ENCODE measurements at places on chromosomes 1 and 21. TPM values are rescaled to one million over a fixed set of nuclear protein-coding genes. Genes with fewer than 3 reads are reported as not detected.

- DNase-seq = no peak
Measured at GRCh38 chr1:156103521-156103947, 11.0 kb upstream of the LMNA start.

- DNase-seq = no peak
Measured at GRCh38 chr1:154788886-154789285, 81.2 kb downstream of the KCNN3 start.

Gene CLEC20A
- not detected for total RNA-seq

DNA sequence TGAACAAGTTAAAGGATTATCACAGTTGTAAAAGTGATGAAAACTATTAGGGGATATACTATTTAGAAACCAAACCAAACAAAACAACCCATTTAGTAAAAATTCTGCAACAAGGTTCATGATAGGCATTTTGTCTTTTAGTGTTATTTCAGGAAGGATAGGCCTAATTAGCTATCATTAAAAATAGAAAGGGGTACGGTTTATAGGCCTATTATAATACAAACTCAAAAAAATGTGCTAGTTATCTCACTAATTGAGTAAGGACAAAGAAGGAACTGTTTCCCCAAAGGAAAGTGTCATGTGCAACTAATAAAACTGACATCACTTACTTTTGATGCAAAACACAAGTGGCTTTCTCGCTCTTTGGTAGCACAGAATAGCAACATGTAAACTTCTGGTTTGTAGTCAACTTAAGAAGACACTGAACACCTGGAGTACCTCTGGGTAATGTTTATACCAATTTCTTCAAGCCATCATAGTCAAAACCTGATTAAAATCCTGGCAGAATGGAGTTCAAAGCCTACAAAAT lies 28.5 kb downstream of the SLC16A1 start:
- DNase-seq = no peak

DNA sequence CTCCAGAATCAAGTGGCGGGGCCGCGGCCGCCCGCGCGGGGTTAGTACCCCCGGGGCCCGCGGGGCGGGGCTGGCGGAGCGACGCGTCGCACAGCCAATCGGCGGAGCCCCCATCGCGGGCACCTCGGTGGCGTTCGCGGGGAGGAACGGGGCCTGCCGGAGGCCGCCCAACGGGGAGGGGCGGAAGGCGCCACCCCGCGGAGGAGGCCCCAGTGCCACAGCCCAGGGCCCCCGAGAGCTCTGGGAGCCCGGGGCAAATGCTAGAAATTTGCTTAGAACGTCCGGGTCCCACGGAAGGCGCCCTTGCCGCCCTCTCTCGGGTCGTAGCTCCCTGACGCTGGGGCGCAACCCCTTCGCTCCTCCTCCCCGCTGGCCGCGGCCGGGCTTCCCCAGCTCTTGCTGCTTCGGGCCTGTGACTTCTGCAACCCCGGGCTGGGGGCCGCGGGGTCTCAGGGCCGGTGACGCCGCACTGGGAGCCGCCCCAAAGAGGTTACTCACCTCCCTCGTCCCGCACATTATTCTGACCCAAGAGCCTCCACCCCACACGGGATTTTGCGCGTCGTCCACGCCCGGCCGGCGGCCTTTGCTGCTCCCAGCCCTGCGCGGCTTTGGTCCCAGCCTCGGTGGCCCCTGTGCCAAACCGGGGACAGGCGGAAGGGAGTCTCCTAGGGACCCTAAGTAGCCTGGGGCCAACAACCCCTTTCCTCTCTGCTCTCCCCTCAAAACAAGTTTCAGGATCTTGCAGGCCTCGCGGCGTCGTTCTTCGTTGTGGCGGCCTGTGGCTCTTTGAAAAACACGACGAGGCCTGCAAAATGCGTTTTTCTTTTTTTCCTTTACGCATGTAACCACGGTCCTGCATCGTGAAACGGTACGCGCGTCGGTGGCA lies at the start of gene RUNX3:
Gene RUNX3, minus strand, starts transcription at position 17 of the 886 bp plus-strand sequence. CDS start 408 bp downstream, outside the sequence.
- DNase-seq = no peak

- no peak for DNase-seq
Measured at GRCh38 chr1:13779930-13780329, 79.9 kb downstream of the PRDM2 start.

Gene CEP104
- 32.8 TPM for total RNA-seq
